ENCODE measurements at places on chromosomes 1 and 21.

DNA sequence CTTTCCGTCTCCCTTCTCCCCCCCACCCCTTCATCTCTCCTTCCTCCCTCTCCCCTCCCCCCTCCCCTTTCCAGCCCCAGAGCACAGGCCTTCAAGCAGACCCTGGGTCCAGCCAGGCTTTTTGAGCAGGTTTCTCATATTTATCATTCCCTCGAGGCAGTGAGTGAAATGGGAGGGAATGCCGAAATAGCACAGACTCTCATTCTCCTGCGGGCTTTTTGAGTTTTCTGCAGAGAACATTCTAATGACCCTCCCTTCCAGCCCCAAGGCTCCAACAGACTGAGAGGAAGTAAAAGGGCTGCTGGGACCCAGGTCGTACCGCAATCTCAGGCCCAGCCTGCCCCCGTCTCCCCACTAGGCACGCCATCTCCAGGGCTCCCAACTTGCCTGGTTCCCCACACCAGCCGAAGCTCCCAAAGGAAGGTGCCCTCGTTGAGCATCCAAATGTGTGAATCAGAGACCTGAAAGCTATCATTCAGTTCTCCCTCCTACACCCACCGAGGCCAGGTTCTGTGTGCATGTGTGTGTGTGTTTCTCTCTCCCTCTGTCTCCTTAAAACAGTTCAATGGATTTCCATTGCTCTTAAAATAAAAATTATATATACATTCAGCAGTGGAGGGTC lies 22.3 kb downstream of the ACTA1 start:
- no peak for DNase-seq

- peak; percentile 64 for DNase-seq
Measured at GRCh38 chr1:230310381-230311163, 115.6 kb downstream of the PGBD5 start.

DNA sequence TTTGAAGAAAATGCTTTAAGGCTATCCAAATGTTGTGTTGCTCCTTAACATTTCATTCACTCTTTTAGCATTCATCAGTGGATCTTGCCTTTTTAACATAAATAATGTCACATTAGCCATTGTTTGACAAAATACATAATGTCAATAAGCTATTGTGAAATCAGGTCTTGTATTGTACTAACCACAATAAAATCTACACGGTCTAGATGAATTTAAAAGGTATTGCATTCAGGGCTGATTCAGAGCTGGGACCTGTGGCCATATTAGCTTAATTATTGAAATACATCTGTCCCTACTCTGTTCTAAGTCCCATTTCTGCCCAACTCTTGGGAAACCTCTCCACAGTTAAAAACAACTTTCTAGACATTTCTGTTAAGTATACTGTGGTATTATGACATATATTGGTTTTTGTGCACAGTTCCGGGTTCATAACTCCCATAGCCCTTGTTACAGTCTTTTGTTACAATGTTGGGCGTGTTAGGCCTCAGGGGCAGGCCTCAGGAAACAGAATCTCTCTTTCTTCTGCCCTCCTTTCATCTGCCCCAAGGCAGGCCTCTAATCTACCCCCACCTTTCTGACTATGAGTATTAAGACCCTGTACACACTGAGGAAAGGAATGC lies 44.7 kb upstream of the CITED4 start:
- no peak for DNase-seq

DNA sequence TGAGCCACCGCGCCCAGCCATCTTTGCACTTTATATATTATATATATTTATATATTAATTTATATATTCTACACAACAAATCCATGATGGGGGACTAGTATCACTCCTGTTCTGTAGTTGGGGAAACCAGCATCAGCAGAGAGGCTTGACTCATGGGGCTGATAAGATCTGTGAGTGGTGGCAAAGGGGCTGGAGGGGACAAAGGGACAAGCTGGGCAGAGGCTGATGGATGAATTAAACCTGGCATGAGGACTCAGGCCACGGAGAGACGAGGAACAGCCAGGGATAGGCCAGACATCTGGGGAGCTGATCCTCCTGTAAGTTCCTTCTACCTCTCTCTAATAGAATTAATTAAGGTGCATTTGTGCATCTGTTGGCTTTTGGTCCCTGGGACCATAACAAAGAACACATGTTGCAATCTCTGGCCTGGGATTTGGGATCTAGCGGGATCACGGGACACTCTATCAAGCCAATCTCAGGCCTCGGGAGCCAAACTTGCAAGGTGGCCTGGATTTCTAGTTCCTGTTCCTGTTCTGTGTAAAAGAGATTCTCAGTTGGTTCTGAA lies 7.6 kb downstream of the CNR2 start:
- no peak for DNase-seq

DNA sequence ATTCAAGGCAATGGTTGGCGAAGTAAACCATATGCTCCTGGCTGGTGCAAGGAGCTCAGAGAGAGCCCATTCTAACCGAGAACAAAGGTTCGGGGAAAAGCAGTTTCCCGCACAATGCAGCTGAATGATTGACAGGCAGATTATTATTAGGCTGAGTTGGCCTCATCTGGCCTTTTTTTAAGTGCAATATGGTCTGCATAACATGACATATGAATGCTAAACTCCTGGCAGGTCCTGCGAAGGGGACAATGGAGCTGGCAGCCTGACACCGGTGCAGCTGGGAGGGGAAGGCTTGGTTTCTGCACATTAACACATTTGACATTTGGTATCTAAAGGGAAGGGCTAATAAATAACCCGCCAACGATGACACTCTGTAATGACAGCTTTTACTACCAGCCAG lies 92.0 kb downstream of the MIS18A start:
- no peak for DNase-seq

DNA sequence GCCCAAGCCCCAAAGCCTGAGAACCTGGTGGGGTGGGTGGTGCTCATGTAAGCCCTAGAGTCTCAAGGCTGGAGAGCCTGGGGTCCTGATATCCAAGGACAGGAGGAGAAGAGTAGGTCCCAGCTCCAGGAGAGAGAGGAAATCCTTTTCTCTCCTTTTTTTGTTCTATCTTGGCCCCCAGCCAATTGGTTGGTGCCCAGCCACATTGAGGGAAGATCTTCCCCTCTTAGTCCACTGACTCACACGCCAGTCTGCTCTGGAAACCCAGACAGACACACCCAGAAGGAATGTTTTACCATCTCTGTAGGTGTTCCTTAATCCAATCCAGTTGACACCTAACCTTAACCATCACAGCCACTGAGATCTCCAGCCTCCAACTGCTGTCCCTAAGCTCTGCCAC lies 16.2 kb upstream of the LIN9 start:
- DNase-seq = no peak

DNA sequence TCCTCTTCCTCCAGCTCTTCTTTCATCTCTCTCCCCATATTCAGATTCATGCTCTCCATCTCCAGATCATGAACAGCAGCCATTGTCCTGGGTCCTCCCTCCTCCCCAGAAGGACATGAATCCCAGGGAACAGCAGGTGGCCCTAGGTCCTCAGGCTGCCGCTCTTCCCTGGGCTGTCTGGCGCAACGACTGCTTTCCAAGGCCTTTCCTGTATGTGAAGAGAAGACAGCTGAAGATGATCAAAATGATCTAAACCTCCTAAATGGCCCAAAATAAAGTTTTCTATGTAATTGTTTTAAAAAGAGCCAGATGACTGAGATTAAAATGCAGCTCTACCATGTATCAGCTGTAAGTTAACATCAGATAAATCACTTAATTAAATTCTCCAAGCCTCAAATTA lies 22.5 kb downstream of the RHBDL2 start:
- DNase-seq = no peak

DNA sequence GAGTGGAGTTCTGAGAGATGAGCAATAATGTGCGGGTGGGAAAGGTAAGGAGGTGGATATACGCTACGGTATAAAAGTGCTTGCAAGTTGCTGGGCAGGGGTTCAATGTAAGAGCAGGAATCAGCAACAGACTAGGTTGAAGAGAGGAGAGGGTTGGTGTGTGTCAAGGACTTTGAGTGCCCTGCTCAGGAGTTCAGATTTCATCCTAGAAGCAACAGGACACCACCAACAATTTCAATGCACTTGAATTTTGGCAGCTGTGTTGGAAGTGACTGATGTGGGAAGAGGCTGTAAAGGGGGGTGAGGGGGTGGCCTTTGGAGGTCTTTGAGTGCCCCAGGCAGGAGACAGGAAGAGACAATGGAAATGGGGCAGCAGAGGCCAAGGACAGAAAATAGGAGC lies 57.3 kb downstream of the RHOU start:
- DNase-seq = no peak

Measured in stimulated activated CD4-positive, alpha-beta T cell treated with anti-CD3 and anti-CD28 coated beads, Interleukin-12 subunit alpha, Interleukin-12 subunit beta, amount 100 ng/mL, for 4 hours (primary cell).